ENCODE measurements at places on chromosomes 7 and 10.
A peak's percentile ranks its signal among the peaks of the same experiment; 100 is the strongest.

DNA sequence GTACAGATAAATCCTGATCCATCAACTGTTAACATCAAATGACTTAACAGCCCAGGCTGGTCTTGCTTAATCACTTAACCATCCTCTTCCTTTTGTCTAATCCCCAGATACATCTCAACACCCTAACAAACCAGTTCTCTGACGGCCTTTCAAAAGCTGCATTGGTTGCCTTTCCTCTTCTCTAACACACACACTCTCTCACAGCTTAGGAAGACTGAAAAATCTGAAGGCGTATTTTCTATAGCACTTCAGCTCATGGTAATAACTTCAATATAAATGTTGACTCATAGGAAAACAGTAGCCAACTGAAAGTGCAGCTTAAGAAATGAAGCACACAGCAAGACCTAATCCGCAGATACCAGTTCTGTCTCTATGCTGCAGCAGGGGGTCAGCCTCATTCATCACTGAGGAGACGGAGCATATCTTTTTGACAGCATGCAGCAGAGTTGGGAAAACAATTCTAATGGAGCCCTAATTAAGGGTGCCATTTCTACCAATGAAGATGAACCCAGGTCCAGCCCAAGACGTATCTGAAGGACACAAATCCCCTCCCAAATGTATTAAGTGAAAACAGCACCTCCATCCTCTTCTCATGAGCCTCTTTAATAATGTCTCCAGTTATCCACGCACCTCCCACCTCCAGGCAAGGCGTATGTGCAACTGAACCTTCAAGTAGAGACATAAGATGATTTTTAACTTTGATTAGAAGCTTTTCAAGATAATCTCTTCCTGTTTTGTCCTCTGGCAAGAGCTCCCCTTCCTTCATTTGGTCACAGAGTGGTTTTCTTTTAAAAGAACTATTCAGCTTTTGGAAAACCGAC lies 211.7 kb upstream of the NFE2L3 start:
- no peaks in the 10 kb centered on the region for H3K27me3 ChIP-seq
- peak overlapping the region; percentile 58 for H3K4me3 ChIP-seq
- DNase-seq: no peak
- no peaks in the 10 kb centered on the region for H3K36me3 ChIP-seq
- H3K27ac ChIP-seq: no peak overlapping the region
- H3K4me1 ChIP-seq: peaks cover 8% of the 10 kb centered on the region

DNA sequence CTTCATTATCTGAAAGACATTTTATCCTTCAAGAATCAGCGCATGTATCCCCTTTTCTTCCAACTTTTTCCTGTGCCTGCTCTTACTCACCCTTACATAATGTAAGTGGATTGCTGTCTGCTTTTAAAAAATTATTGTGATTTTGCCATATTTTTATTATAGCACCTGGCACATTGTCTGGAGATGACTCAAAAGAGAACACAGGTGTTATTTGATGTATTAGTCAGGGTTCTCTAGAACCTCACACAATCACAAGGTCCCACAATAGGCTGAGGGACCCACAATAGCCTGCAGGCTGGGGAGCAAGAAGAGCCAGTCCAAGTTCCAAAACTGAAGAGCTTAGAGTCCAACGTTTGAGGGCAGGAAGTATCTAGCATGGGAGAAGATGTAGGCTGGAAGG lies 390.0 kb downstream of the EXOC4 start:
- no peaks in the 10 kb centered on the region for H3K36me3 ChIP-seq
- no peak for DNase-seq
- H3K4me1 ChIP-seq: no peaks in the 10 kb centered on the region
- no peak overlapping the region for H3K27ac ChIP-seq
- H3K27me3 ChIP-seq: no peaks in the 10 kb centered on the region

DNA sequence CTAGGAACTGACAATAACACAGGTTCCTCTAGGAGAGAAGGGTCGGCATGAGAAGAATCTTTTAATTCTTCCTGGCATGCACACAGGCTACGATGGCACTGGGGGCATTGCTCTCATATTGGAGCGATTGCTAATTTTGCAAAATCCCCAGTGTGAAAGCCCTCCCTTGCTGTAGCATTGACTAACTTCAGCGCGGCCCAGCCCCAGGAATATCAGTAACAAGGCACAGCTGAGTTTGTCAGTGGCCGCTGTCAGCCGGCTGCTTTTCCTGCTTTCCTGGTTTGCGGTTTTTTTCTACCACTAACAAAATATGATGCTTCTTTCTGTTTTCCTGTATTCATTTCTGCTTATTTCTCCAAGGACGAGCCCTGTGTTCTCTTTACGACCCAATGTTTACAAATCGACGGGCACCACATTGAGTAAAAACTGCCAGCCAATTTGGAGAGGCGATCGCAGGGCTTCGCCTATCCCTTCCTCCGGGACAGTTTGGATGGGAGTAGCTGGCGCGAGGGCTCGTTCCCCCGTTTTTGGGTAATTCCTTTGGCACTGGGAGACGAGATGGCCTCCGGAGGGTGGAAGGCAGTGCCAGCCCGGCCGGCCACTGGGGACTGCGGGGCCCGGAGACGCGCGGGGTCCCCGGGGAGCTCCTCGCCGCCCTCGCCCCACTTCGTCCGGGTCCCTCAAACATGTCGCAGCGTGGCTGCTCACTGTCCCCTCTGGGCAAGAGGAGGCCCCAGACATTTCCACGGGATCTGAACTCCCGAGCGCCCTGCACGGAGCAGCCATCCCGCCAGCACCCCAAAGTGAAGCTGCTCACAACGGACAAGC lies 967 bp downstream of the ADARB2 start:
- DNase-seq: peak; percentile 60
- H3K27ac ChIP-seq: no peak overlapping the region
- H3K27me3 ChIP-seq: peaks cover 59% of the 10 kb centered on the region
- no peaks in the 10 kb centered on the region for H3K4me1 ChIP-seq

- H3K27me3 ChIP-seq: no peaks in the 10 kb centered on the region
- no peaks in the 10 kb centered on the region for H3K4me1 ChIP-seq
- H3K4me3 ChIP-seq: no peak overlapping the region
- no peaks in the 10 kb centered on the region for H3K36me3 ChIP-seq
Observed at GRCh38 chr10:46992803-46993561, 81.8 kb downstream of the PTPN20 start.

DNA sequence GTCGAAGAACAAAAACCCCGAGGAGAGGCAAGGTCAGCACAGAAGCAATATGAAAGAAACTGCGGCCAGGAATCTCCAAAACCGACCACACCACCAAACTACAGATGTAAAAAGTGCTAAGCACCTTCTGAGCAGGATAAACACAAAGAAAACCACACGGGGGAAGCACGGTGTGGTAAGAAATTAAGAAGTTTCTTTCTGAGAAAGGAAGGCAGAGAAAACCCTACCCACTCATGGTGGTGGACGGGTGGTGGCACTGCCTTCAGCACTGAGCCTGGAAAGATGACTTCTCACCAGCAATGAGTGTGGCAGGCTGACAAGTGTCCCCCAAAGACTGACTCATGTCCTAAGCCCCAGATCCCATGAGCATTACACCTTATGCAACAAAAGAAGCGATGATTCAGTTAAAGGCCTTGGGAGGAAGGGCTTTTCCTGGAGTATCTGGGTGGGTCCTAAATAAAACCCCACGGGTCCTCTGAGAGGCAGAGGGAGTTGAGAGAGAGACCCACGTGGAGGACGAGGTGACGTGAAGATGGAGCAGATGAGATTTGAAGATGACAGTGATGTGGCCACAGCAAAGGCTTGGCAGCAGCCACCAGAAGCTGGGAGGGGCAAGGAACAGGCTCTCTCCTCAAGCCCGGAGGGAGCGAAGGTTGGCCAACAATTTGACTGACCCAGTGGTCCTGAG lies 124.9 kb downstream of the DLG5 start:
- peak overlapping the region; percentile 12 for H3K27ac ChIP-seq
- no peak overlapping the region for H3K4me3 ChIP-seq
- H3K27me3 ChIP-seq: no peaks in the 10 kb centered on the region
- DNase-seq: no peak
- H3K36me3 ChIP-seq: peaks cover 68% of the 10 kb centered on the region

DNA sequence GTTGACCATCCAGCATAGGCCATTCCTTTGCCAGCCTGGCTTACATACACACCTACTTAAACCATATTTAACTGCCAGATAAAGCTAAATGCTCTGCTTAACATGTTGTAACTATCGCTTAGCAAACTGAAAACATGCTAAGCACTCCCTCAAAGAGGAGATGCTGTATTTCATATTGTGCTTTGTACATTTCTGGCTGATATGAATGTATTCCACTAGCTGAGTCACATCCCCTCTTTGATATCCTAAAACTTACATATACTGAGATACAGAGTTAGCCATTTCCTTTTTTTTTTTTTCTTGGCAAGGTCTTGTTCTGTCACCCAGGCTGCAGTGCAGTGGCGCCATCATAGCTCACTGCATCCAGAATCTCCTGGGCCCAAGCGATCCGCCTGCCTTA lies 99.4 kb downstream of the TPST1 start:
- H3K27me3 ChIP-seq: no peaks in the 10 kb centered on the region
- H3K4me3 ChIP-seq: no peak overlapping the region
- H3K36me3 ChIP-seq: peaks cover 7% of the 10 kb centered on the region
- H3K4me1 ChIP-seq: peaks cover 30% of the 10 kb centered on the region
- no peak overlapping the region for H3K27ac ChIP-seq

Data from endodermal cell (in vitro differentiated cells).